ENCODE measurements at places on chromosomes 5 and 9. TPM values are rescaled to one million over a fixed set of nuclear protein-coding genes. Genes with fewer than 3 reads are reported as not detected.

GRCh38 chr9:97593960-97594359, 39.2 kb downstream of the TSTD2 start:
- H3K36me3 ChIP-seq: no peaks in the 10 kb centered on the region
- DNase-seq: no peak
- no peak overlapping the region for H3K27ac ChIP-seq
- H3K4me3 ChIP-seq: no peak overlapping the region
- H3K27me3 ChIP-seq: no peaks in the 10 kb centered on the region

DNA sequence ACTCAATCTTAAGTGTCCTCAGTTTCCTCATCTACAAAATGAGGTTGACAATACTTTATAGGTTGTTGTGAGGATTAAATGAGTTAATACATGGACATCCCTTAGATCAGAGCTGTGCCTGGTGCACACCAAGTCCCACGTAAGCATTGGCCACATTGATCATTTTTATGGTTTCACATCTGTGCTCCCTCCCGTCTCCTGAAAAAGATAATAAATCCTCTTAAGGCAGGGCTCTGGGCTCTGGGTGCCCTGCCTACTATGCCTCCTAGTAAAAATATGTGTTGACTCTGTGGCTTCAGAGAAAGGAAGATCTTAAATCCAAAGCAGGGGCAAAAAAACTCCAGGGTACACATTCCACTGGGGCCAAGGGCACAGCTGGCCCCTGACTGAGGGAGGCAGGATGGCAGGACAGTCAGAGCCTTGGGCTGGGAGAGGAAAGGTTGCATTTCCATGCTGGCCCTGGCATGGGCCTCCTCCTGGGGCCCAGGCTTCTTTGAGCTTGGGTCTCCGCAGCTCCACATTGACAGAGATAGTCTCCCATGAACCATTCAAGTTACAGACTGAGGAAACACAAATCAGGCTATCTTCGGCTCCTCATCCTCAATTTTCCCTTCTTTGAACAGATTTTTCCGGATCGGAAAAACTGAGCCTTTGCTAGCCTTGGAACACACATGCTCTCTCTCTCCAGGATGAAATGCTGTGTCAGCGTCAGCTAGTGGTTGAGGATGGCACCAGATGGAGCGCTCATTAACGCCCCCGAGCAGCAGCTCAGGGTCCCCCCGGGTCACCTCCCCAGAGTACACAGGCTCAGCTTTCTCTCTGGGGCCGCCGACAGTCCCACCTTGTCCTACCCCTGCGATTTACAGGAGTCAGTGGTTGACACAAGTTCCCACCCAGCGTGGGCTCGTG, 22.4 kb upstream of the KIF12 start:
- no peaks in the 10 kb centered on the region for H3K4me1 ChIP-seq
- H3K36me3 ChIP-seq: no peaks in the 10 kb centered on the region
- no peak for DNase-seq
- H3K27me3 ChIP-seq: no peaks in the 10 kb centered on the region
- no peak overlapping the region for H3K4me3 ChIP-seq
- H3K27ac ChIP-seq: no peak overlapping the region

DNA sequence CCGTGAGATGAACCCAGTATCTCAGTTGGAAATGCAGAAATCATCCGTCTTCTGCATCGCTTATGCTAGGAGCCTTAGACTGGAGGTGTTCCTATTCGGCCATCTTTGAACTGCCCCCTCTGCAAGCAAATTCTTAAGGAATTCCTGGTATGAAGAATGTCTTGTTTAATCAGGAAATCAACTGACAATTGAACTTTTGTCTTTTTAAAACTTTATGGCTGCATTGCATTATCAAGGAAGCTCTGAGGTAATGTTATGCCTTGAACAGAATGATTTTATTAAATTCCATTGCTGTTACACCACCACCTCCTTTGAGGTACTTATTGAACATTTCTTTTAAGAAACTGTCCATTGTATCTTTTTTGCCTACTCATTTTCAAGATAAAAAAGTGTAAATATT, 1915.7 kb upstream of the CDH9 start:
- H3K36me3 ChIP-seq: no peaks in the 10 kb centered on the region
- H3K4me1 ChIP-seq: no peaks in the 10 kb centered on the region
- H3K27ac ChIP-seq: no peak overlapping the region
- peak; percentile 61 for DNase-seq

DNA sequence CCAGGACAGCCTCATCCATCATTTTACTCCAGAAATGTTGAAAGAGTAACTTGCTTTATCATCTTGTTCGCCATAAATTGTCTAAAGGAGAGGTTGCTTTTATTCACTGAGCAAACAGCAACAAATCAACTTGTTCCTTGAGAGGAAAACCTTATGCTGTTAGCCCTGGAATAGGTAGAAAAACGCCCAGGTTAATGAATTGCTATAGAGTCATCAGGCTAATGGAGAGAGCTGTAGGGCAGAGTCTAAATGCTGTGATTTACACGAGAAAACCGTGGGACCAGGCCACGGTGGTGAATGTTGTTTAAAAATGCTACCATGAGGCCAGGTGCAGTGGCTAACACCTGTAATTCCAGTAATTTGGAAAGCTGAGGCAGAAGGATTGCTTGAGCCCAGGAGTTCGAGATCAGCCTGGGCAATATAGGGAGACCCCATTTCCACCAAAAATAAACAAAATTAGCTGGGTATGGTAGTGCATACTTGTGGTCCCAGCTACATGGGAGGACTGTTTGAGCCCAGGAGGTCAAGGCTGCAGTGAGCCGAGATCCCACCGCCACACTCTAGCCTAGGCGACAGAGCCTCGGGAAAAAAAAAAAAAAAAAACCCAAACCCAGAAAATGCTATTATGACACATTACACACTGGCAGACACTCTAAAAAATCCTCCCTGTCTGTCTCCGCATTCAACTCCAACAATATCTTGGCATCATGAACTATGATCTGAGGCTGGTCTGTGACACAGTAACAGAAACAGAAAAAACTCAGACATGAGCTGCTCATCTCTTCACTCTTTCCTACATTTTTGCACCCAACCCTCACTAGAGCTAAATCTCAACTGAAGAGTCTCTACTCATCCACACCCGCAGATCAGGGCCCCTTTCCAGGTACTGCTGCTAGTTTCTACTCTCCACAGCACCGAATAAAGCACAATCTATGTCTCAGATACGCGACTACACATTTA, 118.6 kb upstream of the RETREG1 start:
- H3K27me3 ChIP-seq: no peaks in the 10 kb centered on the region
- peak overlapping the region; percentile 93 for H3K27ac ChIP-seq
- peaks cover 5% of the 10 kb centered on the region for H3K36me3 ChIP-seq
- H3K4me1 ChIP-seq: peaks cover 52% of the 10 kb centered on the region
- H3K4me3 ChIP-seq: peak overlapping the region; percentile 74

GRCh38 chr5:107289030-107289714, 381.6 kb downstream of the EFNA5 start:
- H3K27me3 ChIP-seq: no peaks in the 10 kb centered on the region
- no peaks in the 10 kb centered on the region for H3K4me1 ChIP-seq
- no peak overlapping the region for H3K27ac ChIP-seq
- DNase-seq: no peak

DNA sequence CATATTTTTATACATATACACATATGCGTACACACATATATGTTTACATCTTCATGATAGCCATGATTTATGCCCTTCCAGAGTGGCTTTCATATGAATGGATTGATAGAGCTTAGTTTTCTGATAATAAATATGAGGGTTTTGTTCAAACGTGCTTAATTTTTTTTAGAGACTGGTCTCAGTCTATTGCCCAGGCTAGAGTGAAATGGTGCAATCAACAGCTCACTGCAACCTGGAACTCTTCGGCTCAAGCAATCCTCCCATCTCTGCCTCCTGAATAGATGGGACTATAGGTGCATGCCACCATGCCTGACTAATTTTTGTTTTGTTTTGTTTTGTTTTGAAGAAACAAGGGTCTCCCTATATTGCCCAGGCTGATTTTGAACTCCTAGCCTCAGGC, 48.6 kb upstream of the ZSWIM6 start:
- H3K27ac ChIP-seq: no peak overlapping the region
- no peaks in the 10 kb centered on the region for H3K4me1 ChIP-seq
- no peaks in the 10 kb centered on the region for H3K36me3 ChIP-seq
- no peak overlapping the region for H3K4me3 ChIP-seq
- no peaks in the 10 kb centered on the region for H3K27me3 ChIP-seq

GRCh38 chr9:503326-503725, 288.7 kb downstream of the DOCK8 start:
- DNase-seq: peak; percentile 26
- peaks cover 19% of the 10 kb centered on the region for H3K4me1 ChIP-seq
- no peaks in the 10 kb centered on the region for H3K36me3 ChIP-seq
- peak overlapping the region; percentile 82 for H3K4me3 ChIP-seq

DNA sequence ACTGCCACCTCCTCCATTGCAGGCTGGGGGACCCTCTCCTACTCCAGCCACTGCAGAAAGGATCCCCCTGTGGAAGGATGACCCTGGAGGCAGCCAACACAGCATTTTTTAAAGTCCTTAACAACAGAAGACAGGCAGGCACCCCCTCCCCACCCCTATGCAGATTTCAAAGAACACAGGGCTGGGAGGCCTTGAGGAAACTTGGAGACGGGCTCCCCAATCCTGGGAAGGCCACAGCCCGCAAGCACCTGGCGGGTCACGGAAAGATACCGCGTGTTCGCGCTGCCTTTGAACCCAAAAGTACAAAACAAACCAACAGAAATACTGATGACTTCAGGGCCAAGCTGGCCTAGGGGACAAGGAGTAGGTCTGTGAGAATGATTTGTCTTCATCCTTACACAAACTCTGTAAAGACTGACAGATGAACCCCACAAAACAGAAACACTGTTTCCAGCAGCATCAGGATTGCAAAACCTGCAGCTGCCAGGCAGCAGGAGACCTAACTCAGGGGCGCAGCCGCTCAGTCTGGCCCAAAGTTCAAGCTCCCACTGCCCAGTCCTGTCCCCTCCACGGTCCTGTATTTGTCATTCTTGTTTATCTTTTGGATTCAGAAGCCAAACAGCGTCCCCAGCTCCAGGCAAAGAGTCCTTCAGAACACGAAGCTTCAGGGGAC, 13.8 kb downstream of the VAV2 start:
- no peaks in the 10 kb centered on the region for H3K36me3 ChIP-seq
- no peaks in the 10 kb centered on the region for H3K27me3 ChIP-seq
- H3K27ac ChIP-seq: no peak overlapping the region
- no peaks in the 10 kb centered on the region for H3K4me1 ChIP-seq

- no peak overlapping the region for H3K27ac ChIP-seq
- no peak for DNase-seq
- no peak overlapping the region for H3K4me3 ChIP-seq
- H3K27me3 ChIP-seq: no peaks in the 10 kb centered on the region
- H3K4me1 ChIP-seq: peaks cover 3% of the 10 kb centered on the region
Observed at GRCh38 chr9:36832164-36832795, 201.8 kb downstream of the PAX5 start.

- H3K27me3 ChIP-seq: no peaks in the 10 kb centered on the region
- no peak overlapping the region for H3K27ac ChIP-seq
- H3K4me3 ChIP-seq: no peak overlapping the region
- no peaks in the 10 kb centered on the region for H3K4me1 ChIP-seq
- no peaks in the 10 kb centered on the region for H3K36me3 ChIP-seq
Observed at GRCh38 chr5:173547579-173547978, 68.9 kb downstream of the BOD1 start.

DNA sequence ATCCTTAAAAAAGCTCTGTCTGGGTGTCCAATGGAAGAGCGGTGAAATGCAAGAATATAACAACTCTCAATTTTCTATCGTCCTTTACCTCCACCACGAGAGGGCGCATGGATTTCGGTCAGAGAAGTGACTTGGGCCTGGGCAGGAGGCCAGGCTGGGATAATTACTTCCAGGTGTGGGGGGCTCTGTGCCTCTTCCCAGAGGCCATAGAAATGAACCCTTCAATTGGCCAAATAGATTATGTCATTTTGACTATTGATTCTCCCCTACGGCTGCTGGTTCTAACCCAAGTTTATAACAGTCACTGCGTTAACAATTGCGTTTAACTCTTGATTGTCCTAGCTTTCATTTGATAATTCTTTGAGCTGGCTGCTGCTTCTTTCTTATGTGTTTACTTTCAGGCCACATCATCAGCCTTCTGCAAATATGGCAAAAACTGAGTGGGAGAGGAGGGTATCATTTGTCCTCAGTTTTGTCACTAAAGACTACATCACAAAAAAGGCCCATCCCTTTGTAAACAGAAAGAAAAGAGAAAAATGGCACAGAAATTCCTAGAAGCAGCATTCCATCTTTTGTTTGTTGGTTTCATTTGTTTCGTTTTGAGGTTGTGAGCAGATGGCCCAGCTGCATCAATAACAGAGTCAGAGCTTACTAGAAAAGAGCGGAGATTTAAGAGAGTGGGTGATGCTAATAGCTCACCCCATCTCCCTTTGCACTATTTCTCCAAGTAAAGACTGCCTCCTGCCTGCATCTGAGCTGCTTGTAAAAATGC, 45.4 kb upstream of the ZFR start:
- peak; percentile 91 for DNase-seq
- no peaks in the 10 kb centered on the region for H3K4me1 ChIP-seq
- no peaks in the 10 kb centered on the region for H3K36me3 ChIP-seq

- no peaks in the 10 kb centered on the region for H3K27me3 ChIP-seq
- H3K4me1 ChIP-seq: no peaks in the 10 kb centered on the region
- H3K4me3 ChIP-seq: peak overlapping the region; percentile 74
- peaks cover 25% of the 10 kb centered on the region for H3K36me3 ChIP-seq
- 0 out of 2 replicates have a peak overlapping the region, but pooled peaks have one; percentile 55 for H3K27ac ChIP-seq
Observed at GRCh38 chr9:129822898-129823541, 916 bp downstream of the TOR1A start.

- H3K36me3 ChIP-seq: no peaks in the 10 kb centered on the region
- H3K4me1 ChIP-seq: no peaks in the 10 kb centered on the region
- no peak for DNase-seq
- H3K4me3 ChIP-seq: no peak overlapping the region
- no peak overlapping the region for H3K27ac ChIP-seq
Observed at GRCh38 chr5:169094586-169095409, 206.1 kb downstream of the SLIT3 start.

TRUB2 gene
- 12.0 TPM for total RNA-seq

CER1 gene
- total RNA-seq: 2.4 TPM

LCN1 gene
- not detected for total RNA-seq

SPAG8 gene
- total RNA-seq: not detected
